ENCODE measurements at places on chromosomes 1 and 21.

GRCh38 chr1:46735708-46736324, 16.9 kb upstream of the EFCAB14 start:
- peak; percentile 63 for DNase-seq

DNA sequence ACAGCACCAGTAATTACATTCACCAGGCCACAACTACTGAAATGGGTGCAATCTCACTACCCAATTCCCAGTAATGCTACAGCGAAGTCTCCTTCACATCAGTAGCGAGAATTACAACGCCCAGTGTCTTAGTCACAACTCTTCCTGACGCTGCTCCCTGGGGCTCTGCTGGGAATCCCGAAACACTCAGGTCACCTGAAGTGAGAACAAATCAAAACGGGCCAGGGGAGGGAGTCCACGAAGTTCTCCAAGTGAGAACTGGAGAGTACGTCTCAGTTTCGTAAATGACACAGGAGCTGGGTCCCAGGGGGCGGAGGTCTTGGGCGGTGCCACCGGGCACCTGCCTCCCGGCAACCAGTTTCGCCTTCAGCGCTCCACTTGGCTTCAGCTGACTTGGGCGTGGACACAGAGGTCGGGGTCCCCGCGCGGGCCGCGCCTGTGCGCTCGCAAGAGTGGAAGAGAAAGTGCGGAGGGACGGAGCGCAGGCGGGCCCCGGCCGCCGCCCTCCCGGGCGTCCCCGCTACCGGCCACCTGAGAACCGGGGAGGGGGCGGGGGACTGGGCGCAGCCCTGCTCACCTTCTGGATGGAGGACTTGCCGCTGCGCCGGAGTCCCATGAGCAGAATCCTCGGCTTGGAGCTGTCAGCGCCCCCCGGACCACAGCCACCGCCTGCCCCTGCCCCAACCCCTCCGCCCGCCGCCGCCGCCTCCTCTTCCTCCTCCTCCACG, 575 bp downstream of the RRAGC start:
- DNase-seq: peak; percentile 90

DNA sequence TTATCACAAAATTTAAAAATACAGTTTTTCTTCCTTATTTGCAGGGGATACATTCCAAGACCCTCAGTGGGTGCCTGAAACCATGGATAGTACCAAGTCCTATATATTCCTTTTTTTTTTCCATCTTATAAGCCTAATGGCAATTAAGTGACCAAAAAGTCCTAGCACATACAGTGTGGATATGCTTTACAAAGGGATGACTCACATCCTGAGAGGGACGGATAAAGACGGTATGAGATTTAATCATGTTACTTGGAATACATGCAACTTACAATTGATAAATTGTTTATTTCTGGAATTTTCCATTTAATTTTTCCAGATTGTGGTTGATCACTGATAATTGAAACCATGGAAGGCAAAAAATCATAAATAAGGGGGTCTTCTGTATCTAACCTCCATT, 181.2 kb upstream of the BRINP3 start:
- DNase-seq: no peak

DNA sequence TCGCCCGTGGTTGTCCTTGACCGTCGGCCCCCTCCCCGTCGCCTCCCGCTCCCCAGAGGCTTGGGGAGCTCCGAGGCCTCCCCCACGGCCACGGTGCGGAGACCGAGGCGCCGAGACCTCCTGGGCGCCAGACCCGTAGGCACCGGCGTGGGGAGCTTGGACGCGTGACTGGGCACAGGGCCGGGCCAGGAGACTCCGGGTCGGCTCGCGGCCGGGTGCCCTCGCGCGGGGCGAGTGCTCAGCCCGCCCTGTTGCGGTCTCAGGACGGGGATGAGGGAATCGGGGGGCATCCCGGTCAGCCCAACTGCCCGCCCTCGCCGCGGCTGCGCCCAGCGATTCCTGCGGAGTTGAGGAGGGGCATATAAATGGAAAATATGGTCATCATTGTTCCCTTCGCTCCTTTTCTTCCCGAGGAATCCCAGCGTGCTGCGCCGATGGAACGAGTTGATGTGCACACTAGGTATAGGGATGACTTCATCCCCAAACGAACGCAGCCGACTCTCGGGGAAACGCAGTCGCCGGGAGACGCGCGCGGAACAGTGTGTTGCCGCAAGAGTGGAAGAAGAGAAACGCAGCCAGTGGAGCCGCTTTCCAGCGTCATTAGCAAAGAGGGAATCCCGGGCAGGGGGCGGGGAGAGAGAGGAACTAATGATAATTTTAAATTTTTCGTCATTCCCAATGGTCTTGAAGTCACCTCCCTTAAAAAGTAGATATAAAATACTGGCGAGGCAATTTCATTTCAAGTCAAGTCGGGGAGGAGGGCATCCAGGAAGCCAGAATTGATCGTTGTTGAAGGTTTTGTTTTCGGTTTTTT, 747 bp upstream of the ENAH start:
- peak; percentile 55 for DNase-seq

- no peak for DNase-seq
Observed at GRCh38 chr1:182643699-182644098, 39.5 kb upstream of the RGS16 start.

- DNase-seq: no peak
Observed at GRCh38 chr1:98287626-98288025, 366.8 kb upstream of the DPYD start.

GRCh38 chr1:24421502-24421901, 5.9 kb downstream of the NIPAL3 start:
- DNase-seq: no peak

DNA sequence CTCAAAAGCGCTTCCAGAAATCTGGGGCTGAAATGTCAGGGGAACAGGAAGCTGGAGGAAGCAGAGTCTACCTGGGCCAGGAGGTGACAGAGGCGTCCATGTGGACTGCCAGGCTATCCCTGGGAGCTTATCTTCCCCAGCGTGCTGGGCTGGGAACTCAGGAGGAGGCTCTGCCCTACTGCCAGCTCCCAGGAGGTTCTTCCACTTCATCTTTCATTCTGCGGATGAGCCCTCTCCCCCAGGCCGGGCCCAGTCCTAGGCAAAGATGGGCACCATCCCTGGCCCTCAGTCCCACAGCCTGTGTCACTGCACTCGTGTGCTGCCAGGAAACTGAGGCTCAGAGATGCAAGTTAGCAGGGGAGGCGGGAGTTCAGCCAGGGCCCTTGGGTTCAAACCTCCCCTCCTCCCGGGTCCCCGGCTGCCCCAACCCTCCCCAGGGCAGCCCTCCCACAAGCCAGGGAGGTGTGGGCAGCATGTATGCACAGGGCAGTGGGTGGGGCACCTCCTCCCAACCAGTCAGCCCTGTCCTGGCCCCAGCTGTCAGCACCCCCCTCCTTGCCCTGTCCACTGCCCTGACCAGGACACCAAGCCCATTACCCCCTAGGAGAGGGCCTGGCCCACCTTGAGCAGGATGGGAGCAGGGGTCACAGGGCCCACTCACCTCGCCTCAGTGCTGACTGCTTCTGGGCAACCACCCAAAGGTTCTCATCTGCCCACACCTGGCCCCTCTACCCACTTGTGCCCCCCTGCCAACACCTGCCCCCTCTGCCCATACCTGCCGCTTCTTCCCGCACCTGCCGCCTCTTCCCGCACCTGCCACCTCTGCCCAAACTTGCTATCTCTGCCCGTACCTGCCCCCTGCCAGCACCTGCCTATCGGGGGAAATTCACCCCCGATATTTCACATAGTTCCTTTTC, 226.0 kb downstream of the NPHP4 start:
- DNase-seq: no peak

GRCh38 chr1:151756291-151756690, 7.0 kb downstream of the MRPL9 start:
- no peak for DNase-seq

GRCh38 chr1:51867479-51868232, 10.9 kb downstream of the NRDC start:
- DNase-seq: no peak

GRCh38 chr1:207565546-207566468, 69.8 kb downstream of the CR1 start:
- DNase-seq: no peak

- DNase-seq: no peak
Observed at GRCh38 chr1:224333939-224334786, 4.2 kb upstream of the NVL start.

- DNase-seq: no peak
Observed at GRCh38 chr1:226312065-226312464, 3.1 kb upstream of the LIN9 start.

GRCh38 chr21:46059195-46059594, 38.7 kb upstream of the COL6A2 start:
- no peak for DNase-seq

DNA sequence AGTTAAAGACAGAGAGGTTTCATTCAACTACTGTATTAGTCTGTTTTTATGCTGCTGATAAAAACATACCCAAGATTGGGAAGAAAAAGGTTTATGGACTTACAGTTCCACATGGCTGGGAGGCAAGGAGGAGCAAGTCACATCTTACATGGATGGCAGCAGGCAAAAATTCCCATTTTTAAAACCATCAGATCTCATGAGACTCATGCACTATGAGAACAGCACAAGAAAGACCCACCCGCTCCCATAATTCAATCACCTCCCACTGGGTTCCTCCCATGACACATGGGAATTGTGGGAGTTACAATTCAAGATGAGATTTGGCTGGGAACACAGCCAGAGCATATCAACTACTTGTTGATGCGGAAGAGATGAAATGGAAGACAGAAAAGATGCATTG, 9.2 kb downstream of the GPR161 start:
- no peak for DNase-seq

DNA sequence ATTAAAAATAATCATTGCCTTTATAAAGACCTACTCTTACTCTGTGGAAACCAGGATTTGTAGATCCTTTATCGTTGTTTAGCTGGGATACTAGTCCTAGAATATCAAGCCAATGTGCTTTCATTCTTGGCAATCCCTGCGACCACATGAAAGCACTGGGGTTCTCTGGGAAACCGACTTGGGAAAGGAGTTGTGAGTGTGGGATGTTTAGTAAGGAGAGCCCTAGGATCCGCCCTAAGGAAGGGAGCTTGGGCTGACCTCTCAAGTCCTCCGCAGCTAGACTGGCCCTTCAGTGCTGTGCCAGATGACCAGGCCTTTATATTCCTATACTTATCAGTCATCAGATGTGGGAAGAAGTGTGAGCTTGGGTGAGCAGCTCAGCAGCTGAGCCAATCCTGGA, 5.2 kb upstream of the KRTAP19-8 start:
- no peak for DNase-seq

DNA sequence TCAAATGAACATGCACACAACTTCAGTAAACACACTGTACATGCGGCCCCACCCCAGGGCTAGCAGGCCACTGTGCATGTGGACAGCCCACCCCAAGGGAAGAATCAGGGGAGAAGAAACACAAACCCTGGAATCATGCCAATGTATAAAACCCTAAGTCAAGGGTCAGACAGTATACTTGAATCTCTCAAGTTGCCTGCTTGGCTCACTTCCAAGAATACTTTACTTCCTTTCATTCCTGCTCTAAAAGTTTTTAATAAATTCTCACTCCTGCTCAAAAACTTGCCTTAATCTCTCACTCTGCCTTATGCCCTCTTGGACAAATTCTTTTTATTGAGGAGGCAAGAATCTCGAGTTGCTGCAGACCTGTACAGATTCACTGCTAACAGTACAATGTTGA, 231.2 kb upstream of the CACYBP start:
- DNase-seq: no peak

DNA sequence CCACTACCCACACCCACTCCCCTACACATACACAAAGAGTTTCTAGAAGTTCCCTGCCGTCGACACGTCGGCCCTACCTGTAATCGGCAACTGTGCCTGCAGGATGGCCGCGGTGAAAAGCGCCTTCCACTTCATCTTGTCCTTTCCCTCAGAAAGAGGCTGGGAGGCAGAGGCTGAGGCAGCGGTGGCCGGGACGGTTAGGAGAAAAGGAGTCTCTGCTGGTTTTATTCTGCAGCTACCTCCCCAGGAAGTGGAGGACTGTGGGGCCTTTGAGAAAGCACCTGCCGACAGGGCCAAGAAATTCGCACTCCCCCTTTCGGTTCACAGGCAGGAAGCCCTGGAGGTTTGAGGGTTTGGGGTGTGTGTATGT, at the start of gene CD247:
Gene CD247 (minus strand): TSS at position 199 of the 370 bp plus-strand sequence. CDS start 64 bp downstream, at position 135.
- no peak for DNase-seq

DNA sequence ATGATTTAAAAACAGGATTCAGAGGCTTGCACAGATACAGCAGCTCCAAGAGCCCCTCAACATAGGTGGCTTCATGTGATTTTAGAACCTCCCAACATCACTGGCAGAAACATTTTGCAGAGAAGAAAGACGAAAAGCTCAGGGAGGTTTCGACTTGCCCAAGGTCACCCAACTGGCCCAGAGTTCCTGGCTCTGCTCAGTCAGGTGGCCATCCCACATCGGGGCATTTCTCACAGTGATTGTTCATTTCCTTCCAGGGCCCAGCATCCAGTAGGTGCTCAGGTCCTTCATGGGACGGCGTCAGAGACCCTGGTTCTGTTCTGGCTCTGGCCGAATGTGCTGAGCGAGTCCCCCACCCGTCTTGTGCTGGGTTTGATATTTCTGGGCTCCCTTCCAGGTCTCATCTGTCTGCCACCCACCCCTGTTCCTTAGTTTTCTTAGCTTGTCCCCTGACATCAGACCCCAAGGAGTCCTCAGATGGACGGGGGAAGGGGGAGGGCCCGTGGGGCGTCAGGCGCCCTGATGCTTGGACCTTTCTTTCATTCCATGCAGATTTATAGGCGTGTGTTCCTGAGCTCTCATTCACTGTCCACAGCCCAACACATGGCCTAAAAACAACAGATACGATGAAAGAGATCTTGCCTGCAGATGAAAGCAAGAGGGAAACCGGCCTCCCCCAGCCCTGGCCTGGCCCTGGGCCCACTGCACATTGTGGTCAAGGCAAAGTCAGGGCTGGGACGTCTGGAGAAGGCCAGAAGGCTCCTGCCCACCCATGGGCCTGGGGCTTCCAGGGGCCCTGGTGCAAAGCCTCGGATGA, 123.1 kb upstream of the ZBTB40 start:
- no peak for DNase-seq

DNA sequence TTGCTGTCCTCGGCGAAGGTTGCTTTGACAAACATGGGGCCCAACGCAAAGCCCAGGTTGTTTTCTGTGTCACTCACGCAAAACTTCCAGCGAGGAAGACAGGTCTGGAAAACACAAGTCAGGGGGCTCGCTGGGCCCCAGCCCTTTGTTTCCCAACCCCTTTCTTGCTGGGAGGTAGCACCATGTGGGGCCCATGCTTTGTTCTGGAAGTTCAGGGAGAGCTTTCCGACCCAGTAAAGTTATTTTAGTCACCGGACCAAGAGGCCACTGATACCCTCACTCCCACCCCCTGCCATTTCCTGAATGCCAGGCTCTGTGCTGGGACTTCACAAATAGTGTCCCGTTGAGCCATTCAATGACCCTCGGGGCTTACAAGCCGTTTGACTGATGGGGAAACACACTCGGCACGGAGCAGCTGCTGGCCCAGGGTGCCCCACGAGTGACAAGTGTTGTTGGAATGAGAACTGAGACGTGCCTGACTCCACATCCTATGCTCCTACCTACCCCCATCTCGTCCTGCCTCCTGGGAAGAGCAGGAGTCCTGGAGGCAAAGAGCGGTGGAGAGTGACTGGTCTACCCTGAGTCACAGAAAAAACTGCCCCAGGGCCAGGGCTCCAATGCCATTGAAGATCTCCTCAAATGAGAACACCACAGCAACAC, 52.0 kb downstream of the ECE1 start:
- DNase-seq: no peak

- DNase-seq: no peak
Observed at GRCh38 chr21:41710823-41711160, 56.1 kb downstream of the RIPK4 start.

All from B cell (primary cell).